ENCODE measurements at places on chromosomes 3 and 15. TPM values are rescaled to one million over a fixed set of nuclear protein-coding genes. Genes with fewer than 3 reads are reported as not detected.

GPR62 gene
- not detected for total RNA-seq

IQCB1 gene
- 13.8 TPM for total RNA-seq

CP gene
- 0.48 TPM for total RNA-seq

DNA sequence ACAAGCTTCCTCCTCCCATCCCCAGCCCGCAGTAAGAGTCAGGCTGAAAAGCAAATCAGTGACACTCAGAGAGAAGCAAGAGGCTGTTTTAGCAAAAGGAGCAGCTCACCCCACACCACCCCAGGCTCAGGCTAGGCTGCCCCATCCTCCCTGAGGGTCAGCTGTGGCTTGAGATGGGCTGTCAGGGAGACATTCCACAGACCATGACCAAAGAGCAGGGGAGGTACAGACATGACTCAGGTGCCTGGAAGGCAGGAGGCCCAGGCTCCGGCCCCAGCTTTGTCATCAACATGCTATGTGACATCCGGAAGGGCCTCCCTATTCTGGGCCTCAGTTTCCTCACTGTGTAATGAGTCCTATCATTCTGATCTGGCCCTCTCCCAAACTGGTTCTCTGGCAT, 24.7 kb downstream of the HCN4 start:
- DNase-seq, result peak; percentile 11
- no peaks in the 10 kb centered on the region for H3K36me3 ChIP-seq
- H3K27ac ChIP-seq, result no peak overlapping the region
- no peaks in the 10 kb centered on the region for H3K27me3 ChIP-seq

DNA sequence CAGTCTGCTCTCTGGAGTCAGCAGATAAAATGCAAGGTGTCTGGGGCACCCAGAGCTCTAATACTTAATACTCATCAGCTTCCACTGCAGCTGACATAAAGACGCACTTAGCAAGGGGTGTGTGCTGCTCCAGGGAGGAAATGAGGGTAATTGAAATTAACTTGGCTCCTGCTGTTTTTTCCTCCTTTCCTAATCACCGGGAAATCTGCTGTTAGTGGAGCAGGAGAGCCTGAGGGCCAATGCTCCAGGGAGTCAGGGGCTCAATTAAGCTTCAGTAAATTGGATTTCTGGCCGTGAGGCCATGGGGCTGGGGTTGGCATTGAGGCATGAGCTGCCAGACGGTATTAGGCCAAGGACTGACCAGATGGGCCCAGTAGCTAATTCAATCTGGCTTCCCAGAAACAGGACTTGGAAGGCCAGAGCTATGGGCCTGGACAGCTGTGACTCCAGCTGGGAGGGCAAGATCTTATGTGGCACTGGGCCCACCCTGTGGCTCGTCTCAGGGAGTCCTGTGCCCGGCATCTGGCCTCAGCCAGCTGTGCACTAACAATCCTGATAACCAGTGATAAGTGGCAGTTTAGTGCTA, 30.7 kb upstream of the CHRNB4 start:
- no peak overlapping the region for H3K27ac ChIP-seq
- no peak for DNase-seq
- H3K36me3 ChIP-seq, result no peaks in the 10 kb centered on the region

GRCh38 chr15:36757189-36757814, 177.9 kb downstream of the CDIN1 start:
- no peak overlapping the region for H3K27ac ChIP-seq
- no peaks in the 10 kb centered on the region for H3K36me3 ChIP-seq
- DNase-seq, result peak; percentile 70
- H3K27me3 ChIP-seq, result no peaks in the 10 kb centered on the region
- peaks cover 4% of the 10 kb centered on the region for H3K4me1 ChIP-seq

DNA sequence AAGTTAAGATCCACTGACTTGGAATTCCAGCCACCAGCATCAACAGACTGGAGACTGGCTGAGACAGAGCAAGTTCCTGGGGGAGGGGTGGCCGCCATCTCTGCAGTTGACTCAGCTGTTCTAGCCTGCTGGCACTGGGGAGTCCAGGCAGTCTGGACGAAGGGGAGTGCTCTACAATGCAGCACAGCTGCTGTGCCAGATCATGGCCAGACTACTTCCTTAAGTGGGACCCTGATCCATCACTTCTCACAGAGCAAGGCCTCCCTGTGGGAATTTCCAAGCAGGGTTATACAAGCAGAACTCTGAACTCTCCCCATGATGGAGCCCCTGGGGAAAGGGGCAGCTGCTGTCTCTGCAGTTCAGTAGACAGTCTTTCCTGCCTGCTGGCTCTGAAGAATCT, 35.2 kb downstream of the PYGO1 start:
- no peaks in the 10 kb centered on the region for H3K27me3 ChIP-seq
- peak overlapping the region; percentile 52 for H3K27ac ChIP-seq
- H3K4me3 ChIP-seq, result no peak overlapping the region
- H3K4me1 ChIP-seq, result peaks cover 4% of the 10 kb centered on the region

DNA sequence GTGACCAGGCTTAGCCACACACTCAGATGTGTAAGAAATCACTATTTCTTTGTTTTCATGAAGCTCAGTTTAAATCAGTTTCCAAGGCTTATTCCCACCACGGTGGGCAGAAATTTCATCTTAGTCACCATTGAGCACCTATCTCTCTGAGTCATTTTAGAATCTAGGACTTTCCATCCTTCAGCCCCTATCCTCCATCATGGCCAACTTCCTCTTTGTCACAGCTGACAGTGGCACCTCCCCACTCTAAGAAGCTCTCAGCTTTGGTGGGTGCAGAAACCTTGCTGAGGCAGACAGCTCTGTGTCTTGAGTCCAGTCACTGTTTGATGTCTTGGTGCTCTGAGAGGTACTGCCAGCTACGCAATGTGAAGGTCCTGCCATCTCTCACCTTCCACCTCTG, 32.9 kb downstream of the SNTN start:
- H3K27ac ChIP-seq, result no peak overlapping the region
- H3K36me3 ChIP-seq, result no peaks in the 10 kb centered on the region
- H3K4me1 ChIP-seq, result no peaks in the 10 kb centered on the region
- H3K27me3 ChIP-seq, result no peaks in the 10 kb centered on the region

DNA sequence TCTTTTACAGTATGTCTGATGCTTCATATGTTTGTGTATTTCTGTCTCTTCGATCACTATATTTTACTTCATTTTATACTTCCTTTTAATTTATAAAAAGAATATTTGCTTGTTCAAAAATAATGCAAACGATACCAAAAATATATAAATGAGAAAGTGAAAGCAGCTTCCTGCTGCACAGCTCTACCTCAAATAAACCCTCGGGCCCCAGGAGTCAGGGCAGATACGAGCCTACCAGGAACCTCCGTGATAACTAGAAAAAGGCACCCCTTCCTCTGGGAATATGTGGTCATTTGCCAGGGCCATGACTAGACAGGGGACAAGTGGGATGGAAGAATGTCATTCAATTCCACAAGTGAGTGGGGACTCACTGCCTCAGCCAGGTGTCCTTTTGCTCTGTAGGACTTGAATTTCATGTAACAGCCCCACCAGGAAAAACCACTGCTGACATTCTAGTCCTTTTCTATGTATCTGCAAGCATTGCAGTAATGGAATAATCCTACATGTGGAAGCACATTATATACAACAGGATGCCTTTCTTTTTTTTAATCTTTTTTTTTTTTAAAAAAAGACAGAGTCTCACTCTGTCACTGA, 133.3 kb downstream of the SUCLG2 start:
- H3K27me3 ChIP-seq, result no peaks in the 10 kb centered on the region
- H3K4me1 ChIP-seq, result peaks cover 4% of the 10 kb centered on the region
- no peak overlapping the region for H3K27ac ChIP-seq
- H3K36me3 ChIP-seq, result peaks cover 10% of the 10 kb centered on the region
- H3K4me3 ChIP-seq, result no peak overlapping the region
- DNase-seq, result no peak

- H3K27me3 ChIP-seq, result no peaks in the 10 kb centered on the region
- H3K27ac ChIP-seq, result no peak overlapping the region
- no peak overlapping the region for H3K4me3 ChIP-seq
- H3K4me1 ChIP-seq, result no peaks in the 10 kb centered on the region
- DNase-seq, result peak; percentile 38
Measured at GRCh38 chr3:111362381-111363009, 179.5 kb upstream of the CD96 start.

DNA sequence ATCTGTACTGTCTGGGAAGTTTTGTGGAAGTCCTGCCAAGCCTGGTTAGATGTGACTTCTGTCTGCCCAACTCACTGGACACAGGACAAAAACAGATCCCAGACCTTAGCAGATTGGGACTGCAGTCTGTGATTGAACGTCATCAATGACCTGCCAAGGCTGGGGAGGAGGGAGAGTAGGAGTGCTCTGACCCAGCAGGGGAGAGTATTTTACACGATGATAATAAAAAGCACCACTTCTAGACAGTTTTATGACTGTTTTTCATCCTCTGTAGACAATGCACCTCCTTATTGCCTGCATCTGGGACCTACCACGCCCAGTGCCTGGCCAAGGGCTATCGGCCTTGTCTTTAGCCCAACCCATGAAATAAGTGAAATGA, 102.3 kb upstream of the NR2E3 start:
- H3K4me3 ChIP-seq, result no peak overlapping the region
- no peak overlapping the region for H3K27ac ChIP-seq
- peaks cover 16% of the 10 kb centered on the region for H3K4me1 ChIP-seq
- H3K27me3 ChIP-seq, result no peaks in the 10 kb centered on the region
- no peak for DNase-seq

DNA sequence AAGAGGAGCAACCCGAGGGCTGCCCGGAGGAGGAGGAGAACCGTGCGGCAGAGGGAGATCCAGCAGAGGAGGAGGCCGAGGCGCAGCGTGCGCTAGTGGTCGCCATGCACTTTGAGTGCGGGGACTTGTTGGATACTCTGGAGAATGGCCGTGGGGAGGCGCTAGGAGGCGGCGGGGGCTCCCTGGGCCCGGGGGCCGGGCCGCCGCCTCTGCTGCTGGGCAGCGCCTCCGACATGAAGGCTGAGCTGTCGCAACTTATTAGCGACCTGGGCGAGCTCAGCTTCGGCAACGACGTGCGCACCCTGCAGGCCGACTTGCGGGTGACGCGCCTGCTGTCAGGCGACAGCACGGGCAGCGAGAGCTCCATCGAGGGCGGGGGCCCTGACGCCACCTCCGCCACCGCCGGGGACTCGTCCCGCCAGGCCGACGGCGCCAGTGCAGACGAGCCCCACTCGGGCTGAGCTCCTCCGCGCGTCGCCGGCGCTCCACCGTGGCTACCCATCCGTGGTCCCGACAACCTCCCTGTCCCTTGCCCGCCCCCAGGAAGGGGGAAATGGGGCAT, 2.0 kb downstream of the FAM43A start:
- H3K4me1 ChIP-seq, result peaks cover 50% of the 10 kb centered on the region
- DNase-seq, result peak; percentile 47
- no peak overlapping the region for H3K27ac ChIP-seq
- H3K4me3 ChIP-seq, result peak overlapping the region; percentile 82
- H3K27me3 ChIP-seq, result no peaks in the 10 kb centered on the region
- no peaks in the 10 kb centered on the region for H3K36me3 ChIP-seq

DNA sequence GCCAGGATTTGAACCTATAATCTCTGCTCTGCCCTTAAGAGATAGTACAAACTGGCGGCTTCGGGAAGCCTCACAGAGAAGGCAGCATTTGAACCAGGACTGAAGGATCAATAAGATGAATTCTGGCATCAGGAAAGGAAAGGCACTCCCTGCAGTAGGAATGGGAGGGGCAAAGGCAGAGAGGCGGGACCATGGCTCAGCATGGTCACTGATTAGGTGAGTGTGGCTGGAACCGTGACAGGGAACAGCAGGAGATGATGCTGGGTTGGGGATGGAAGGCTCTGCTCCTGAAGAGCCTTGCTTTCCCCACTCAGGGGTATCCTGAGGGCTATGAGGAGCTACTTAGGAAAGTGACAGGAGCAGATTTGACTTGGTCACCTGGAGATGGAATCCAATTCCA, 158.5 kb downstream of the FEZF2 start:
- H3K27ac ChIP-seq, result no peak overlapping the region
- no peaks in the 10 kb centered on the region for H3K4me1 ChIP-seq
- no peaks in the 10 kb centered on the region for H3K27me3 ChIP-seq

DNA sequence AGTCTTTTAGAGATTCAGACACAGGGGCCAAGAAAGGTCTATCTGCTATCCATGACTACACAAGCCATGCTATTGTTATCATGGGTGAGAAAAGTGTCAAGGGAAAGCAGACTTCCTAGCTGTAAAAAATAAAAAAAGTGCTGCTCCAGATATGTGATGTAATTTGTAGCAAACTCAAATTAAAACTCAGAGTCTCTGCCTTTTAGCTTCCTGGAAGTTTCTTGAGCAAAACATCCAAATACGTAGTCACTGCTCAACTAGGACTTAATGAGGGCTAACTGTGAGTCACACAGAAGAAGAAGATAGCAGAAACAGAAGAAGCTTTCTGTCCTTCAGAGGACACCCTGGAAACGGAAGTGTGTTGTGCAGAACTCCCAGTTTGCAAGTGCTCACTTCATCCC, 393.4 kb upstream of the NR2F2 start:
- H3K4me3 ChIP-seq, result no peak overlapping the region
- DNase-seq, result peak; percentile 15
- no peaks in the 10 kb centered on the region for H3K27me3 ChIP-seq
- no peaks in the 10 kb centered on the region for H3K4me1 ChIP-seq
- H3K27ac ChIP-seq, result no peak overlapping the region
- H3K36me3 ChIP-seq, result no peaks in the 10 kb centered on the region

DNA sequence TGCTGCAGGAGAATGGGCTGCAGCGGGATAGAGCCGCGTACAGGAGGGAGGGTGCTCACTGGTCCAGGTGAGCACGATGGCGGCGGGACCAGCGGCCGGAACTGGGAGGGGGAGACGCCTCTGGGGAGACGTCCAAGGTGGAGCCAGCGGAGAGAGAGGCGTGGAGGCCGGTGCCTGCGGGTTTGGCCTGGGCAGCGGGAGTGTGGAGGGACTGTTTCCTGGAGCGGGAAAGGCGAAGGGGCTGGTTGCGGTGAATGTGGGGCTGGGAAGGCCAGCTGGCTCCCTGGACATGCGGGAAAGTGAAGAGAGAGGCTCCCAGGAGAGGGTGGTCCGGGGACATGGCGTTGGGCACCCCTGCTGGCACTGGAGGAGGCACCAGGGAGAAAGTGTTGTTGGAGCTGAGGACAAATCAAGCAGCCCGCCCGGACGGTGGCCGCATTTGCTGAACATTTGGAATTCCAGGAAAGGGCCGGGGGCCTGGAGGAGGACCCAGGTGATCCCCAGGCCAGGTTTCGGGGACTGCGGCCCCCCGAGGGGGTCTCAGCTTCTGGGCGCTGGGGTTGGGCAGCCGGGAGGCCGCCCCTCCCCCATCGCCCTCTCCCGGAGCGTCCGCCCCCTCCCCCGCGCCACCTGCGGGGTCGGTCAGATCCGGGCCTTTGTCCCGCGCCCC, 34.3 kb downstream of the DNAJB8 start:
- peaks cover 53% of the 10 kb centered on the region for H3K27me3 ChIP-seq
- DNase-seq, result no peak
- no peak overlapping the region for H3K4me3 ChIP-seq
- no peaks in the 10 kb centered on the region for H3K4me1 ChIP-seq
